ENCODE measurements at places on chromosomes 13 and 19.
A peak's percentile ranks its signal among the peaks of the same experiment; 100 is the strongest.

GRCh38 chr19:28943651-28944050 lies 269.3 kb downstream of the UQCRFS1 start:
- no peak for DNase-seq

GRCh38 chr19:16397791-16398529 lies 73.3 kb downstream of the KLF2 start:
- no peak for DNase-seq

GRCh38 chr13:22076658-22077057 lies 405.8 kb downstream of the FGF9 start:
- DNase-seq: no peak

GRCh38 chr19:19866611-19867248 lies 1.0 kb downstream of the ZNF253 start:
- peak; percentile 36 for DNase-seq

GRCh38 chr13:92303428-92303827 lies 905.0 kb downstream of the GPC5 start:
- DNase-seq: no peak

DNA sequence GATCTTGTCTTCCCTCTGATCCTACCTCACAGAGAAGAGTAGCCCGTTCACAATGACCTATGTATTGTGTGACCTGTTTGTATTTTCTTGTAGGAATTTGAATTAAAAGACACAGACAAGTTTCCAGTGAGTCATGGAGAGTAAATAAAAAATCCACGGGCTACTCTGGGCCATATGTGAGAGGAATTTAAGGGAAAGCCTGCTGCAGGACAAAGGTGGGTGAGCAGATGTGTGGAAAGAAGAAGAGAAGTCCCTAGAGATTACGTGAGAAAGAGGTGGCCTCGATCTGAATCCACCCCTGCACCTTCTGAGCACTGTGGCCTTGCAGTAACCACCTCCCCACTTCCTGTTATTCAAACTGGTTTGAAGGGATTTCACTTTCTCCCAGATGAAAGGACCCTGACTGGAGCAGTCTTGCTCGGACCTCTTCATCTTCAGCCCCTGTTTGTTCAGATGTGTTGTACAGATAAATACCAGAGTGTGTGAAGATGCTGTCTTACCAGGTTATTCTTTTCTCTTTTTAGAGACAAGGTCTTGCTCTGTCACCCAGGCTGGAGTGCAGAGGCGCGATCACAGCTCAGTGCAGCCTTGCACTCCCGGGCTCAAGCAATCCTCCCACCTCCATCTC lies 205.4 kb downstream of the PDS5B start:
- no peak for DNase-seq

GRCh38 chr19:31832176-31832548 lies 482.9 kb upstream of the TSHZ3 start:
- no peak for DNase-seq

- DNase-seq: no peak
Observed at GRCh38 chr13:44104197-44104490, 224.4 kb downstream of the LACC1 start.

GRCh38 chr19:10112895-10113591 lies 1.6 kb downstream of the P2RY11 start:
- no peak for DNase-seq

GRCh38 chr19:18500799-18501198 lies 21.1 kb downstream of the ELL start:
- no peak for DNase-seq

DNA sequence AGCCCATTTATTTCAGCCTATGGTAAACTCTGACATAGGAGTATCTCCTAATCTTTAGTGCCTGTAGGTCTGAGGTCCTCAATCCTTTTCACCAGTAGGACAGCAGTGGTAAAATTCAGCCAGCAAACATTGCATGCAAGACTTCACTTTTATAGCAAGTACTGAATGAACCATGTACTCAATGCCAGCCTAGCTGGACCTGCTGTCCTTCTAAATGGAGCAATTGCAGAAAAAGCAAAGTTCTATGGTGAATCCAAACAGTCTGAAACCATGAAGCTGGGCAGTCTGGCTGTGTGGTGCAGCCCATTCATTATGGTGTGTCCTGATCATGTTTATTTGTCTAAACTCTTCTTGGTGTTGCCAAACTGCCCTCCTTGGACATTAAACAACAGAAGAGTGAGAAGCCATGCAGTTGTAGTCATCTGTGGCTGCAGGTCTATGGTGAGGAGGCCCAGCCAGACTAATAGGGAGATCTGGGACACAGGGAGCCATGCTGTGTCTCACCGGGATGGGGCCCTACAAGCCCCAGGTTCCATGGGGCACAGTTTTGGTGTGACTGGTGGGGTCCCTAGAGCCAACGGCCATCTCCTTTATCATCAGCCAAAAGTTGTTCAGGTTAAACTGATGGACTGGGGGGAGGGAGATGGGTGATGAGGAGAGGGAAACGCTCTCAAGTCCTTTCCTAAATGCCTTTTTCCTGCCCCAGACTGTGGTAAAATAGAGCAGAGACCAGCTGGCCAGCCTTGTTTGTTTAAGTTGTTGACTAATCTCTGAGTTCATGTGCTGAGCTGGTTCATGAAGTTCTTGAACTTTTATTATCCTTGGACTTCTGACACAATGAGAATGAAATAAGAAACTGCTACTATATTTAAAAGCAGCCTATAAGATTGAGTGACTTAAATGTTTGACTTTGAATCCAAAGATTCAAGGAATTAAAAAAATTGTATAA lies 20.6 kb upstream of the TNFSF11 start:
- no peak for DNase-seq

- no peak for DNase-seq
Observed at GRCh38 chr13:37406031-37406430, 192.5 kb downstream of the POSTN start.

GRCh38 chr13:112106478-112107141 lies 39.7 kb downstream of the SOX1 start:
- DNase-seq: no peak

GRCh38 chr19:56084835-56085536 lies 36.1 kb downstream of the ZNF787 start:
- DNase-seq: no peak

GRCh38 chr13:113365583-113365970 lies 1.6 kb upstream of the GRTP1 start:
- no peak for DNase-seq

DNA sequence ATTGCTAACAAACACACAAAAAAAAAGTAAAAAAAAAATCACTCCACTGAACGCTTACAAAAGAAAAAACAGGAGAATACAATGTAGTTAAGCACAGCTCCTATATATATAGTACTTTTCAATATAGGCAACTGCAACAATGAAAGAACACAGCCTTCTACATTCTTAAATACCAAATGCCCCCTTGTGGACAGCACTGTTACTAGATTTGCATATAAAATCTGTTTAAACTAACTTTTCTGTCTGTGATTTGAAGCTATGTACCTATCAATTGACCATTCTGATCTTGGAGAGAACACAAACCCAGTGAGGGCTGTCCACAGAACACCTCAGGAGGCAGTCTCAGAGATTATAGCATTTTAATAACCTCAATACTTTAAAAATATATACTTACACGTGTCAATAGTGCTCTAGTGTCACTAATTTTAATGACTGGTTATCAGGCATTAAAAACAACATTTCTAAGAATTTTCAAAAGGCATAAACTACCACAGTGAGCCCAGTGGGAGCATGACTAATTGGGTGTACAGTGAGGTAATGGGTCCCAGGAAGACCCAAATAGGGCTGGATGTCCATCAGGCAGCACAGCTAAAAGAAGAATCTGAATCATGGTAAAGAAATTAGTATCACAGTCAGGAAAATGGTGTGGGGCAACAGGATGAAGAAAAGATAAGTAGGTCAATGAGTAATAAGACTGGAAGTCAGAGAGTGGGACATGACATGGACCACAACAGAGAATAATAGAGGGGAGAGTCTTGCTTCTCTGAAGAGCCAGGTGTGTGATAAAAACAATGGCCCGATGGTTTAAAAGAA lies 22.2 kb downstream of the CCDC169 start:
- no peak for DNase-seq

GRCh38 chr19:46744005-46744691 lies 1.7 kb upstream of the FKRP start:
- no peak for DNase-seq

GRCh38 chr19:31641591-31641990 lies 292.4 kb upstream of the TSHZ3 start:
- DNase-seq: no peak

- DNase-seq: no peak
Observed at GRCh38 chr13:109769275-109769674, 17.1 kb downstream of the IRS2 start.

GRCh38 chr13:110766671-110767430 lies 53.4 kb downstream of the ING1 start:
- DNase-seq: no peak

GRCh38 chr13:97072297-97072696 lies 78.0 kb upstream of the OXGR1 start:
- no peak for DNase-seq

DNA sequence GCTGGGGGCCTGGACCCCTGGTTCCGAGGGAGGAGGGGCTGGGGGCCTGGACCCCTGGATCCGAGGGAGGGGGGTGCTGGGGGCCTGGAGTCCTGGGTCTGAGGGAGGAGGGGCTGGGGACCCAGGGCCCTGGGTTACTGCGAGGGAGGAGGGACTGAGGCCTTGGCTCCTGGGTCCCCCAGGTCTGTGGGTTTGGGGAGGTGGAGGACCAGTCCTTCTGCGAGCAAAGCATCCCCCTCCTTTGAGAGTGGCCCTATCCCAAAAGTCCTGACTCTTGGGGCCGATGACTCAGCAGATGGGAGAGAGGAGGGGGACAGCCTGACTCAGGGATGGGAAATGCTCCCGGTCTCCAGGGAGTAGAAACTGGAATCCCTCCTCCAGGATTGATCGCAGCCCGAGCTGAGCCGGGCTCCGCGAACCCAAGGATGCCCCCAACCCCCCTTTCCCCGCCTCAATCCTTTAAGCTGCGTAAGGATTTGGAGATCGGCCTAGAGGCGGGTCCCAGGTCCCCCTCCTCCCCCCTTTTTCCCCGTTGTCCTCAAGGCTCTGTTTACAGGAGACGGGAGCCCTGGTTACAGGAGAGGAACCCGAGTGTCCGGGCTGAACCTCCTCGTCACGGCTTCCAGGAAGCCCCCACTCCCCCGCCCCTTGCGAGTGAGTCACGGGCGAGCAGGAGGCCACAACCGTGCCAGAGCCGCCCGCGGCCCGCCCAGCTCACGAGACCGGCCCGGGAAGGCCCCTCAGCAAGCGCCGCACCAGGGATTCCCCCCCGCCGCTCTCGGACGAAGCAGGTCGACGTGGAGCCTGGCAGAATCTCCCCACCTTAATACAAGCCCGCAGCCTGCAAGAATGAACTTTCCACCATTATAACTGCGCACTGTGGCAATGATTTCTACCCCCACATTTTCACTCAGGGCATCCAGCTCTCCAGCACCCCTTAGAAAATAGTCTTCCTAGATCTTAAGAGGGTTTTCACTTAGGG lies 3.0 kb upstream of the ZFP36 start:
- peak; percentile 83 for DNase-seq

- DNase-seq: no peak
Observed at GRCh38 chr19:30666301-30666803, 294.2 kb downstream of the ZNF536 start.

- DNase-seq: no peak
Observed at GRCh38 chr13:98475522-98475921, 101.4 kb downstream of the STK24 start.

- DNase-seq: no peak
Observed at GRCh38 chr19:57047743-57048142, 72.0 kb upstream of the USP29 start.

DNA sequence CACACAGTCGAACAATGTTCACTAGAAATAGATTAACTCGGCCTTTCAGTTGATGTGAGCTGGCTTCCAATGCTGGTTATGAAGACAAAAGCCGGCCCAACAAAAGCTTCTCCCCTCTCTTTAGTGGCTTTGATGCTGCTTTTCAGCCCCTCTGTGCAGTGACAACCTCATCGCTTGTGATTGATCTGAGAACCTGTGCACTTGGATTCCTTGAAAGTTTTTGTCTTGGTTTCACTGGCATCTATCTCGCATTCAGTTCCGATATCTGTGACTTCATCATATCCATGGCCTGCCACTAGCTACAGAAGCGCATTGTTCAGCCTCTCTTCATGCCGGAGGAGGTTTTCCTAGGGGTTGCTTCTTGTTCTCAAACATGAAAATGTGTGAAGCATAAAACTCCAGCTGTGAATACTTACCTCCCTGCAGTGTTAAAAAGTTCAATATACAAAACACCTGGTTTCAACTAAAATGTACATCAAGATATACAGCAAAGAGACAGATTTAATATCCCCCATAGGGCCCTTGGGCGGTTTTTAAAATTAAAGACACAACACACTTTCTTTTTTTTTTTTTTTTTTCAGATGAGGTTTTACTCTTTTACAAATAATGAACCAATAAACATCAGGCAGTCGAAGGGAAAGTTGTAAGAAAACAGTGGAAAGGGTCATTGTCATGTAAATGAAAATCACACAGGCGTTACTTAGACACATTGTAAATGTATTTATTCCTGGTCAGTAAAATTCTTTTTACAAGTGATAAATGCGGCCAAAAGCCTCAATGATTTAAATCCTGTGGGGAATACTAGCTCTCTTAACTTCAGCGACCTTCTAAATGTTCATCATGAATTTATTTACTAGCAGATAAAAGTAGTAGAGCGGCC lies 1252.8 kb downstream of the EFNB2 start:
- no peak for DNase-seq

GRCh38 chr19:1650650-1651567 lies 1.5 kb downstream of the TCF3 start:
- DNase-seq: no peak

GRCh38 chr19:51187395-51188226 lies 37.3 kb upstream of the CD33 start:
- no peak for DNase-seq

DNA sequence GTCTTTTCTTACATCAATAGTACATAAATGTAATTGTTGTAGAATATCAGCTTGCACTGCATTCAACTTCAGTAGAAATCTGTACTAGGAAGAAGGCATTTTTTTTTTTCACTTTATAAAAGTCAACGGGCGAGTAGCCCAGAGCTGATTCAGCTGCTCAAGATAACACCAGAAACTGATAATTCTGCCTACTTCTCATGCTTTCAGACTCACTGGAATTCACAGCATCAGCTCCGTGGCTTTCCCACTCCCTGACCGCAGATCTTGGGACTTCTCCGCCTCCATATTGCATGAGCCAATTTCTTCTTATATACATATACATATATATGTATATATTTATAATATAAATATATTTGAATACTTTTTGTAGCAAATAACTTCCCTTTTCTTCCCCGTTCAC lies 263.1 kb upstream of the RXFP2 start:
- DNase-seq: no peak

DNA sequence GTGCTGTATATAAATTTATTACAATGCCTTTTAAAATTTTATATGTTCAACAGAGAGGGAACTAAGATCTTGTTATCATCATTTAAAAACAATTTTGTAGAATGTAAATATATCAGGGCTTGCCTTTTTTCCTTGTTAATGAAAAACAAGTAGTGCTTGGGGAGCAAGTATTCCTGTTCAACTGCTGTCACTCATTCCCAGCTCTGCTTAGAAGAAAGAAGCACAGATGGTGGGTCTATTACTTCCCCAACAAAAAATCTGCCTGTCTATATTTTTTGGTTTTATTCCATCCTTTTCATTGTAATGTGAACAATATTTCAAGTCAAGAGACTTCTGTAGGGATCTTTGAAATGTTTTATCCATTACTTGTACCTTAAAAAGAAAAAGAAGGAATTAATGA lies 503.9 kb downstream of the GPC5 start:
- no peak for DNase-seq

- no peak for DNase-seq
Observed at GRCh38 chr19:55526216-55527196, 10.4 kb downstream of the SBK2 start.

GRCh38 chr13:40517486-40518480 lies 148.7 kb downstream of the FOXO1 start:
- no peak for DNase-seq

All from right renal cortex interstitium (tissue), 3 donors.